ENCODE measurements at places on chromosomes 16 and 17. TPM values are rescaled to one million over a fixed set of nuclear protein-coding genes. Genes with fewer than 3 reads are reported as not detected.

- DNase-seq = no peak
Measured at GRCh38 chr16:68077866-68078700, 7.1 kb upstream of the NFATC3 start.

DNA sequence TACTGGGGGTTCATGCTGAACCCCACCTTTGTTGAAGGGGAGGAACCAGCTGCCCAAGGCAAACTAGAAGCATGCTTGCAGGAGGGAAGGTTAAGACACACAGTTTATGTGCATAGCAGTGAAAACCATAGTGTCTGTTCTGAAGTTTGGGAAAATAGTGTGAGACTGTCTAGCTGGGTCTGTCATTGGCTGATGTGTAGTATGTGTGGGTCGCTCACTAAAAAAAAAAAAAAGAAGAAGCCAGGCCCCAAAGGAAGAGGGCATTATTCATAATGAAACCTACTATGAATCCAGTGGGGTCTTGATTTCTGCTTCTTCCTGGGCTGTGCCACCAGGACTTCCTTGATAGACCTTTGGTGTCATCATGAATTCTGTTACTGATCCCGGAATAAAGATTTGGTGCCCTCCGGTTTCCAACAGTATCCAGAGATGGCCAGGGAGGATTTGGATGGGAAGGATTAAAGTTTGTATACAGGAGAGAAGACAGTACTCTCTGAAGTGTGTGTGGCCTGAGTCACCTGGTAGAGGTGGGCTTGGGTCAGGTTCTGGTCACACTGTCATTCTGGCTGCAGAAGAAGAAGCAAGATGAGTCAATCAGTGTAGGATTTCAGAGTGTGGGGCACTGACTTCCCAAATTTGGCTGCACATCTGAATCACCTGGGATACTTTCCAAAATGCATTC lies 220.3 kb downstream of the PRKCA start:
- DNase-seq = peak; percentile 79

- no peak for DNase-seq
Measured at GRCh38 chr16:24853169-24853824, 7.5 kb downstream of the SLC5A11 start.

DNA sequence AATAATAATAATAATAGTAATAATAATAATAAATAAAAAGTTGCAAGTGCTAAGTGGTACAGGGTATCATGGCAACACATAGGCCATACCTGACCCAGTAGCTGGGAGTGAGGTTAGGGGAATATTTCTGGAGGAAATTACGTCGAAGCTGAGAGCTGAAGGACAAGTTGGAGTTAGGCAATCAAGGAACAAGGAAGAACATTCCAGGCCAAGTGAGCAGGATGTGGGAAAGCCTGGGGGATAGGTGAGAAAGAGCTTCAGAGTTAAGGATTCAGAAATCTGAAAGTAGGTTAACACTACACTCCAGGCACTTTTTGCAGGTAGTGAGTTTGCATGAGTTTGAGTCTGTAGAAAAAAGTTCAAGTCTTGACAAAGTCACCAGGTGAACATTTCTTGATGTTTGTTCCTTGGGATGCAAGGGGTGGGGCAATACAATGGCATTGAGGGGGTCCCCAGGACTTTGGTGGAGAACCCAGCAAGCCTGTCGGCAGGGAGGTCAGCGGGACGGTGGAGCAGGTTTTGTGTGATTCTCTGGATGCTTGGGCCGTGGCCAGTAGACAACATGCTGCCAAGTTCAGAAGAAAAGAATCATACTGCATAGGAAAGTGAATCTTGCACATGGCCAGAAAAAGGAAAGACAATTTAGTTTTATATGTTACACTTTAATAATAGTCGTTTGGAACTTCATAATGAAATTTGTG lies 27.7 kb upstream of the MPHOSPH6 start:
- no peak for DNase-seq

- no peak for DNase-seq
Measured at GRCh38 chr17:18037486-18037885, 1.5 kb downstream of the ATPAF2 start.

The HS3ST6 gene
- not detected for total RNA-seq

The CES3 gene
- under 0.01 TPM for total RNA-seq

GRCh38 chr16:74679983-74680382 lies 13.3 kb upstream of the RFWD3 start:
- DNase-seq = no peak

DNA sequence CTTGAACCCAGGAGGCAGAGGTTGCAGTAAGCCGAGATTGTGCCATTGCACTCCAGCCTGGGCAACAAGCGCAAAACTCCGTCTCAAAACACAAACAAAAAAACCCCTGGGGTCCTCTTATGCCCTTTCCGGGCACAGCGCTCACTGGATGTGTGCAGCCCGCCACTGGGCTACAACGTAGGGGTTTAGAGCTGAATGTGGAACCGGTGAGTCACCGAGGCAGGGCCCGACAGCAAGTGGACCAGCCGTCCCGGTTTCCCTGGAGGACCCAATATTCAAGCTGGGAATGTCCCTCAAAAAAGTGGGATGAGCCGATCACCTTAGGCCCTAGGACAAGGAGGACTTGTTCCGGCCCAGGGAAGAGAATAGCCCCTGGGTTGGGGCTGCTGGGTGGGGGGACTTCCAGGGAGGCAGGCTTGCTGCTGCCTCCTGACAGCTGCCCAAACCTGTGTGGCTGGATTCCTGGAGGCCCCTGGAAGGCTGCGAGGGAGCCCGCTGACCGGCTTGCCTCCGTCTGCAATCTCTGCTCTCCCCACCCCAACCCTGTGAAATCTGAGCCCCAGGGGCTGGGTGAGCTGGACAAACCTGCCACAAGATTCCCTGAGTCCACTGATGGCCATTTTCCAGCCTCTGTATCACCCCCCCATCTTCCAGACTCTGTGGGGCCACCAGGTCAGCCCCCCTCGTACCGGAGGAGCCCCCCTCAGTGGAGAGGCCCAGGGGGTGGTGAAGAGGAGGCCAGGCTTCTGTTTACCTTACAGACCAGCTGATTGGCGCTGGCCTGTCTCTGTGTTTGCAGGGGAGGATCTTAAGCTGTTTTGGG lies 2.9 kb upstream of the CLDN9 start:
- DNase-seq = peak; percentile 9

DNA sequence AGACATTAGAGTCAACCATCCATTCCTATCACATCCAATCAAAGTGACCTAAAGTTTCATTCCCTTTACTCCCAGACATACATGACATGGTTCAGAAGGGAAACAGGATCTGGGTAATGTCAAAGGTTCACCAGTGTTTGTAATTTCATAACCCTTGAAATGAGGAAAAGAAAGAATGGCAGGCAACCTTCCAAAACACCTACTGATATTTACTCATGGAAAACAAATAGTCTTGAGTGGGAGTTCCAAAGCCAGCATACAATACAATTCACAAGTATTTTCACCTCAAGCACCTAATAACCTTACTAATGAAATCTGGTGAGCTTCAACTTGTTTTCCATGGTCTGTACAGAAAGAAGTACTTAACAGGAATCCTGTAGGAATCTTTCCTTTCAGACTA lies 72.5 kb upstream of the AXIN2 start:
- DNase-seq = no peak

- no peak for DNase-seq
Measured at GRCh38 chr17:21061971-21062526, 19.2 kb upstream of the USP22 start.

- DNase-seq = peak; percentile 84
Measured at GRCh38 chr17:75031972-75032719, 14.6 kb downstream of the ATP5PD start.

The C16orf92 gene
- total RNA-seq = not detected

The BAHCC1 gene
- total RNA-seq = 0.83 TPM

- DNase-seq = peak; percentile 31
Measured at GRCh38 chr17:48613862-48614694, 1.0 kb downstream of the HOXB8 start.

The CHST4 gene
- under 0.01 TPM for total RNA-seq

- peak; percentile 80 for DNase-seq
Measured at GRCh38 chr16:86676254-86676670, 97.9 kb downstream of the FOXL1 start.

The CDH15 gene
- total RNA-seq = 0.18 TPM

DNA sequence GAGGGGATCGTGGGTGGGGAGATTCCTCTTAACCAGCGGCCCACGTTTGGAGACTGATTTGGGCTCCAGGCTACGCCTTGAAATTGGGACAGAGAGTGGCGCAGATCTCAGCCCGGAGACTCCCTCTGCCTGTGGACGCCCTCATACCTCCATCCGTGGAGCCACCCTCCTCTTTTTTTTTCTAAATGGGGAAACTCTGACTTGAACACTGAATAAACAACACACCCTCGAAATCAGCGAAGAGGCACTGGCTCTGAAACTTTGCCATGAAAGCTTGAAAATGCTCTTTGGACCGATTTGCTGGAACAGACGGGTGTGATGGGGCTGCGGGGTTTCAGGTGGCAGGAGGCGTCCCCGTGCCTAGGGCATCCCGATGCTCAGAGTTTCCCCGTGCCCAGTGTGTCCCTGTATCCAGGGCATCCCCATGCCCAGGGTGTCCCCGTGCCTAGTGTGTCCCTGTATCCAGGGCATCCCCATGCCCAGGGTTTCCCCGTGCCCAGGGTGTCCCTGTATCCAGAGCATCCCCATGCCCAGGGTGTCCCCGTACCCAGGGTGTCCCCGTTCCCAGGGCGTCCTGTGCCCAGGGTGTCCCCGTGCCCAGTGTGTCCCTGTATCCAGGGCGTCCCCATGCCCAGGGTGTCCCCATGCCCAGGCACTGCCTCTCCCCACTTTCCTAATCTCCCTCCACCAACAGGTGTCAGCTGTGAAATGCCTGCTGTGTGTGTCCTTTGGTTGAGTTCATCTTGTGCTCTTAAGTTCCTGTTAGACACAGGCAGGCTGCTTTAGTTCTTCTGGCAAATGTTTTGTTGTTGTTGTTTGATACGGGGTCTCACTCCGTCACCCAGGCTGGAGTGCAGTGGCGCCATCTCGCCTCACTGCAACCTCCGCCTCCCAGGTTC lies 187.0 kb downstream of the SEC14L1 start:
- no peak for DNase-seq

DNA sequence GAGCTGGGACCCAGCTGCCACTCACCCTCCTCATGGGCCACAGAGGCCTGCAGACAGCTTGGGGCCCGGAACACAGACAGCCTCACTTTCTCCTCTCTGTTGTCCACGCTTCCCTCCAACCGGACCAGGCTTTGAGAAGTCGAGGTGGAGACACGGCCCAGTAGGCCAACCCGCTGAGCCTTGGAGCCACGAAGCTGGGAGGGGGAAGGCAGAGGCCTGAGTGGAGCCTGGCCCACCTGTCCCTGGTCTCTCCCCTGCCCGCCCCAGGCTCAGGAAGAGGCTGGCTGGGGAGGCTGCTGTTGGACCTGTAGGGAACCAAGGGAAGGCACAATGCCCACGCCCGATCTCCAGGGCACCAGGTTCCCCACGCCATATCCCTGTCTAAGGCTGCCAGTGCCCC lies 48.1 kb downstream of the RMI2 start:
- no peak for DNase-seq

DNA sequence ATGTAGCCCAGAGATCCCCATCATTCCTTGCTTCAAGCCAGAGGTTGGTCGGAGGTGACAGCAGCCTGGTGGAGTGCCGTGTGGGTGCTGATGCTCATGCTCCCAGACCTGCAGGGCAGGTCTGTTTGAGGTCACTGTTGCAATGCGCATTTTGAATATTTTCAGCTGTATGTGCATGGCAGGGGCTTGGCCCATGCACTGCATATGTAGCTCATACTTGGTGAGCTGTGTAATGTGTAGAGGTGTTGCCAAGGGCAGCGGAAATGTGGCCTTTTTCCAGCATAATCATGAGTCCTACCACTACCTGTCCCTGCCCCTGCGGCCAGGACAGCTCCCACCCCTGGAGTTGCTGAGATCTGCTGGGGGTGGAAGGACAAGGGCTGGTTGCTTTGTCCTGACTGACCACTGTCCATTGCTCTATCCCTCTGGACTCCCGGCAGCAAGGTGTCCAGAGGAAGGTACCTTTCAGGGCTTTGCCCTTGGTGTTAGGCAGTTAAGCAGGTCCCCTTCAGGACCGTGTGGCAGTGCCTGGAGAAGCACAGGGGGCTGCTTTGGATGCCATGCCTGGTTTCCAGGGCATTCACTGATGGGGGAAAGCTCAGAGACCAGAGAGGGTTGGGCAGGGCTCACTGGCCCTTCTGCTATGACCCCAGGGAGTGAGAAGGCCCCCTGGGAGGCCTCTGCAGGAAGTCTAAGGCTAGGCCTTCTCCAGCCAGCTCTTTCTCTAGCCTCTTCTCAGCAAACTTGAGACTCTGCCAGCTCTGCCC lies 215.2 kb downstream of the NTN1 start:
- DNase-seq = no peak

All from IMR-90 (cell line).